ENCODE measurements at places on chromosomes 5 and 9. TPM values are rescaled to one million over a fixed set of nuclear protein-coding genes. Genes with fewer than 3 reads are reported as not detected.
A peak's percentile ranks its signal among the peaks of the same experiment; 100 is the strongest.

Gene CD274
- 2.3 TPM for total RNA-seq

Gene BARHL1
- not detected for total RNA-seq

Gene GLDC
- total RNA-seq, result 6.4 TPM

Gene F2RL1
- 48.9 TPM for total RNA-seq

Gene OSMR
- 26.8 TPM for total RNA-seq

Gene NPDC1
- total RNA-seq, result 376 TPM

Gene EPB41L4B
- 31.1 TPM for total RNA-seq

Gene GZMA
- 5.4 TPM for total RNA-seq

DNA sequence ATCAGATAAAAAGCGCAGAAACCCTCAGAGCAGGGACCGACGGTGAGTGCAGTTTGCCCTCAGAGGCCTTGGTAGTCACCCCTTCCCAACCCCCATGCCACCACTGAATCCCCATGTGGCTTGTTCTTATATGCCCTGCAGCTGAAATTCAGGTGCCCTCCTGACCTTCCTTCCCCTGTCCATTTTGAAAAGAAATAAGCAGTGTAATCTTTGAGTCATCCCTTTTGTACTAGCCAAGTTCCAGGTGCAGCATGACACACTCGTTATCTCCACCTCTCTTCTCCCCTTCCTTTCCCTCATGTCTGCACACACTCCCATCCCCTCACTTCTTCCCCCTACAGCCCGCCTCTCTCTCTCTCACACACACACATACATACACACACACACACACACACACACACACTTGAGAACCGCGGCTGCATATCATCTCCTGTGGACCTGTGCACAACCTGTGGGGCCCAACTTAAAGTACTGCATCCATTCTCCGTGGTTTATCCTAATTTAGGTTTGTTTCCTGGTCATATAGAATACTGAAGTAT lies 53.1 kb downstream of the SYK start:
- DNase-seq, result no peak

DNA sequence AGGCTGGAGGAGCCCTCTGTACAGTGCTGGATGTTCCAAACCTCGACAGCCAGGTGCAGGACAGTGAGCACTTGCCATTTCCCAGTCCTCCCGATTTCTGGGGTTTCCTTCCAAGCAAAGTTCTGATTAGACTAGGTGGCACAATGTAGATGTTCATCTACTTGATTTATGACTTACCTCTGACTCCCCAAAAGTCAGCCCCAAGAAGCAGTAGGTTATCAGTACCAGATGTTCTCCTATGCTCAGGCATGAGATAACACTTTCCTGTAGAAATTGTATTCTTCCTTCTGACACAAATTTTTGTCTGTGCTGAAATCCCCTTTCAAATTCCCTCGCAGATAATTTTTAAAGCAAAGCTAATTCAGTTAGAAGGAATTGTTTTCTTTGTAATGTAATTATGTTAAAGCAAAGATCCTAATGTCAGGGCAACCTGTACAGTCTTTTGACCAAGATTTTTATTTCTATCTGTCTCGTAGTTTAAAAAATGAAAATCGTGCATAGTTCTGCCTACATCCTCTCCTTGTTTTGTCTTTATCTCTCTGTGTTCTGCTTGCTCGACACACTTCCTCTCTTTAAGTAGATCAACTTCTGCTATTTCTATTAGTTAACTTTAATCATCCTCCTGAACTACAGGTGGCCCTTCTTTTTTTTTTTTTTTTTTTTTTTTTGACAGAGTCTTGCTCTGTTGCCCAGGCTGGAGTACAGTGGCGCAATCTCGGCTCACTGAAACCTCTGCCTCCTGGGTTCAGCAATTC lies 102.4 kb upstream of the PJA2 start:
- DNase-seq, result no peak

DNA sequence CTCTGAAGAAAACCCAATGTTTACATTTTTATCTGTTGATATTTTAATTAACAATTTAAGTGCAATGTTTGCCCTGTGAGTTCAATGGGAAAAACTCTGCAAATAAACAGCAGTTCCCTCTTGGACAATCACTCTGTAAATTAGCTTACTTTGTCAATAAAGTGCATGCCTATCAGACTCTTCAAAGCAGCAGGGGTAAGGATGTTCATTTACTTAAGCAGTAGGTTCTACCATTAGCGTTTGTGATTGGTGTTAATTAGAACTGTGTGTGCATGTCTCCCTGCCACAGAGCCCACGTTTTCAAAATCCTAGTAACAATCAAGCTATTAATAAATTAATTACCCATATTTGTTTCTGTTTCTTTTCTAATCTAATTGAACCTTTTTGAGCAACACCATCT lies 1921.6 kb upstream of the WWC1 start:
- no peak for DNase-seq

- peak; percentile 65 for DNase-seq
Measured at GRCh38 chr9:106868565-106868964, 5.6 kb downstream of the ZNF462 start.

- no peak for DNase-seq
Measured at GRCh38 chr5:141872496-141873356, 5.5 kb downstream of the PCDH1 start.

DNA sequence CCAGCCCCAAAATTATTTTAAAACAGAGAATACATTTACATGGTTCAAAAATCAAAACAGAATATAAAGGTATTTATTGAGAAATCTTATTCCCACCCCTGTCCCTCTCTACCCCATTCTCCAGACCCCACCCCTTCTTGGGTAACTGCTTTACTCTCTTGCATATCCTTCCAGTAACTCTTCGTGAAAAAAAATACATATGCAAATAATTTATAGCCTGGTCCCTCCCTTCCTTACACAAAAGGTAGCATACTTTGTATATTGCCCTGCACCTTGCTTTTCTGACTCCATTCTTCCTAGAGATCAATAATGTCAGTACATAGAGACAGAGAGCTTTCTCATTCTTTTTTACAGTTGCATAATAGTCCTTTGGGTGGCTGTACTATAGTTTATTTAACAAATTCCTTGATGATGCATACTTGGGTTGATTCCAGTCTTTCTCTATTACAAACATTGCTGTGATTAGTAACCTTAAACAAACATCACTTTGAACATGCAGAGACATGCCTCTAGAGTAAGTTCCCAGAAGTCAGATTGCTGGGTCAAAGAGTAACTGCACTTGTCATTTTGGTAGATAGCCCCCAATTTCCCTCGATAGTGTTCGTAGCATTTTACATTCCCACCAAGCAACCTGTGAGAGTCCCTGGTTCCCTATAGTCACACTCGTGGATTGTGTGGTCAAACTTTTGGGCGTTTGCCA lies 47.9 kb downstream of the STOM start:
- DNase-seq, result no peak

- DNase-seq, result no peak
Measured at GRCh38 chr5:132479111-132479951, 11.2 kb downstream of the IRF1 start.

GRCh38 chr9:136551401-136552116 lies 5.7 kb upstream of the NOTCH1 start:
- peak; percentile 65 for DNase-seq

DNA sequence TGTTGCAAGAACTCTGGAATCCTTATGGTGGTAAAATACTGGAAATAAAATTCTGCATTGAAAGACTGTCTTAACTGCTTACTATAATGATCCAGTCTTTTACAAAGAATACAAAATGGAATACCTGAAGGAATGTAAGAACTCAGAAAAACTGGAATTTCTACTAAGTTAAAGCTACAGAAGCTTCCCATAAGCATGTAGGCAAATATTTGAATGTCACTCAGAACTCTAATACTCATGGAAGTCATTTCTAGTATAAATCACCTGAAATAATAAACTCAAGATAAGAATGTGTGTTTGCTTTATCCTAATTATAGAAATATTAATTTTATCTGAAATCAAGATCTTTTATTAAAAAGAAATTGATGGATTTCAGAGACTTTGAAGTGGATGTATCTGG lies 54.8 kb downstream of the FEM1C start:
- no peak for DNase-seq

GRCh38 chr5:16681876-16682275 lies 65.1 kb upstream of the RETREG1 start:
- DNase-seq, result no peak

- DNase-seq, result no peak
Measured at GRCh38 chr9:115461280-115461679, 343.3 kb upstream of the TNC start.

DNA sequence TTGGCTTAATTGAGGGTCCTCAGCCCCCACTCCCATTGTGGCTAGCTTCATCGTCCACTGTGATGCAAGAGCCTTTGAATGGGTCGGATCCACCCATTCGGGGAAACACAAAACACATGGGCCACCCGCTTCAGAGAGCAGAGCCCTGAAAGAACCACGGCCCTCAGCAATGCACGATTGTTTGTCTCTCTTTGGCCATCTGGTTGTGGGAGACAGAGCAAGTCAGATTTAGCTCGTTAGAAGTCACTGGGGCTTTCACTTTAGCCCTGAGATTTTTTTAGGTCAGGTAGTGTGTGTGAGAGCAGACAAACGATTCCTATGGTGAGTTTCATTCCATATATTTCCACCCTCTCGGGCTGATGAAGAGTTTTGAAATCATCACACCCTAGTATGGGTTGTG lies 12.9 kb upstream of the COL15A1 start:
- no peak for DNase-seq

GRCh38 chr5:101943784-101944183 lies 352.3 kb downstream of the SLCO4C1 start:
- no peak for DNase-seq

DNA sequence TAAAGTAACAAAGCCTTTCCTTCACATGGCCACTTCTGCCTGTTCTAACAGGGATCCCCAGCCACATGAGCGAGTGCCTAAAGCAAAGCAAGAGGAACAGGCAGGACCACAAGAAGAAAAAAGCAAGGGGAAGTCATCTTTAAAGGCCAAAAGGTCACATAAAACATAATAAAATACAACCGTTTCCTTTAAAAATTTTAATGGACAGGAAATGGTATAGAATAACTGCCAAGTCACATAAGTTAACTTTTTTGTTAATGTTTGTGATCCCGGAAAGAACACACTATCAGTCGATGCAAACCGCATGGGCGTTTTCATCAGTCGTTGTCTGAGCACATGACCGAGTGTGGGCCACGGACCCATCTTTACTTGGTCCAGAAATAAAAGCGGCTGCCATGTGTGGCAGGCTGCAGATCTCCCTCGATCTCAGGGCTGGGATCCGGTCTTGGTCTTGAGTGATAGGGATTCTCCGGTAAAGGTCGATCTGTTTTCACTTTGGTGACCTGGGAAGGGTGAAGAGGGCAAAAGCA lies 15.6 kb downstream of the NDUFA8 start:
- no peak for DNase-seq

DNA sequence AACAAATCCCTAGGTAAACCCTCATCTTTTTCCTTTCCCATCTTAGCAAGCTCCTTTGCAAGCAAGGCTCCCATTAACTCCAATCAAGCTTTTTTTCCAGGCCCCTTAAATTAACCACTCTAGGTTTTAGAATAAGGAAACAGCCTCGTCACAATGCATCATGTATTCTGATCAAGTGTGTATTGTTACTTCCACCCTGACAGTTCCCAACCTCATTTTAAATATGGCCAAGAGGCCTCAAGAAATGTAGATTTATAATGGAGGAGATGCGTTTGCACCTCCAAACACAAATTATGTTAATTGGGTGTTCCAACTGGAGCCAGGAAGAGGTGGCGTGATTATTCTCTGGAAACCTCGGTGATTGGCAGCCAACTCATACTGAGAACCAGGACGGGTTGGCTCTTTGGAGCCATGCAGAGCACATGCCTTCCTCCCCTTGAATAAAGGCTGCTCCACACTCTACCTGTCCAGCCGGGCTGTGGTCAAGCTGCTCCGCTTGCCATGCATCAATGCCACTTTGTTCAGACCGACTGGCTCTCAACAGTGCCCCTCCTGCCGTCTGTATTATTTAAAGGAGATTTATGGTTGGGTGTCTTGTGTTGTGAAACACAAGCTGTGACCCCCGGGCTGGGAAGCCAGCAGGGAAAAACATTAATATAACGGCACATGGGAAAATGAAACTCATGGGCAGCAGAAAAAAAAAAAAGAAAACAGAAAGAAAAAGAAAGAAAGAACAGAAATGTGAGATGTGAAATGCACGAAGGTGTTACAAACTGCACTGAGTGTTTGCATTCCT lies 191.1 kb downstream of the EBF1 start:
- DNase-seq, result no peak

DNA sequence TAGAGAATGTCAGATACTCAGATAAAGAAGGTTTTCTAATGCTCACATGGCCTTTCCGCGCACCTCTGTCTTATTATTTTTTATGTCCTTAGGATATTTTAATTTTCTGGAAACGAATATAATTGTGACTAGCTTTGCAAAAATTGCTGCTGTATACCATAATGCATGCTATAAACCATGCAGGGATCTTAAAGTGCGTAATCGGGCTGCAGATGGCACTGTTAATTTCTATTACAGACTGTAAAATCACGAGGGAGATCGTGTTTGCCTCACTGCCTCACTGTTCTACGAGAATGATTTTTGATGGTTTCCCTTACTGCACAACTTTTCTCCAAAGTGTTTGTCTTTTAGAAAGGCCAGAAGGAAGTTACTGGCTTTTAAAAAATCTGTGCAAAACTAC lies 356.1 kb downstream of the TUSC1 start:
- no peak for DNase-seq

DNA sequence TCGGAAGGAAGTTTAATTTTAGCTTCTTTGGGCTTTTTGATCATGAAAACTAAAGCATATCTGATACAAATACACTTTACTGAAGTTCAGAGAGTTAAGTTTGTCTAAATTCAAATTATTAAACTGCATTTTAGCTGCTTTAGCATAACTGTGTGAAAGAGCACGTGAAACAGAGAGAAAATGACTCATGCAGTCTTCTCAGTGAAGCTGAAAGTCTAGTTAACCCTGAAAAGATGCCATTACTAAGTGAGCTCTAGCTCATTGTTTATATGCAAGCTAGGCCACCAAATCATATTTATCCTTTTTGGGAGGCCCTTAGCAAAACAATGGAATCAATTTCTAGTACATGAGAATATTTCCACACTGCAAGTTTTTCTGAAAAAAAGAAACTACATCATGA lies 27.6 kb downstream of the TPD52L3 start:
- DNase-seq, result no peak

- DNase-seq, result peak; percentile 72
Measured at GRCh38 chr5:150129813-150130492, 25.7 kb downstream of the PDGFRB start.

GRCh38 chr5:67426961-67427849 lies 230.6 kb upstream of the CD180 start:
- no peak for DNase-seq

GRCh38 chr5:133467335-133467779 lies 145.0 kb downstream of the FSTL4 start:
- no peak for DNase-seq

Measured in mucosa of gallbladder (tissue), 1 donor.